ENCODE measurements at places on chromosomes 16 and 17.

- DNase-seq: no peak
Observed at GRCh38 chr17:17698869-17699351, 17.7 kb downstream of the RAI1 start.

DNA sequence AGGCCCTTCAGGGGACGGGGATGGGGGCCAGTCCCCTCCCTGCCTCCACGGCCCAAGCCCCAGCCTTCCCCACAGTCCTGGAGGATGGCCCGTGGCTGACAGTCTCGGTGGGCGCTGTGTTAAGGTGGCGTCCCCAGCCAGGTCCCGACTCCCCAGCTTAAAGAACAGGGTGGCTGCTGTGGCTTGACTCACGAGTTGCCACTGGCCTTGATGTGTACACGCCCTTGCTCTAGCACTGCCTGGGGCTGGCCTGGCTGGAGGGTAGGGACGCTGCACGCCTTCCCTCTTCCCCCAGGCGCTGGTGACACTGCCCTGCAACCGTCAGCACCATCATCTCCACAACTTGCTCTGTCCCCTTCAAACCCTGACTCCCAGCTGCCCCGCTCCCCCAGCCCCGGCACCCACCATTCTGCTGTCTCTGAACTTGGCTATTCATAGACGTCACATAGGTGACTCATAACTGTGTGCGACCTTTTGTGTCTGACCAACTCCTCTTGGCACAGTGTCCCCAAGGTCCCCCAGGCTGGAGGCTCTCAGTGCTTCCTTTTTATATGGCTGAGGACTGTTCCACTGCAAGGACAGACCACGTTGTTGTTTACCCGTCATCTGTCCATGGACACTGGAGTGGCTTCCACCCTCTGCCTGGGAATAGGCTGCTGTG is 6.3 kb downstream of the GNPTG start:
- DNase-seq: no peak

GRCh38 chr16:2159175-2159838 is 3.7 kb downstream of the TRAF7 start:
- no peak for DNase-seq

- peak; percentile 25 for DNase-seq
Observed at GRCh38 chr17:65514082-65514481, 47.4 kb downstream of the AXIN2 start.

- DNase-seq: peak; percentile 62
Observed at GRCh38 chr16:60905811-60906210, 1130.4 kb downstream of the CDH8 start.

- DNase-seq: no peak
Observed at GRCh38 chr16:75238132-75238852, 13.1 kb downstream of the BCAR1 start.

- peak; percentile 4 for DNase-seq
Observed at GRCh38 chr17:1830288-1830687, 483 bp downstream of the RPA1 start.

DNA sequence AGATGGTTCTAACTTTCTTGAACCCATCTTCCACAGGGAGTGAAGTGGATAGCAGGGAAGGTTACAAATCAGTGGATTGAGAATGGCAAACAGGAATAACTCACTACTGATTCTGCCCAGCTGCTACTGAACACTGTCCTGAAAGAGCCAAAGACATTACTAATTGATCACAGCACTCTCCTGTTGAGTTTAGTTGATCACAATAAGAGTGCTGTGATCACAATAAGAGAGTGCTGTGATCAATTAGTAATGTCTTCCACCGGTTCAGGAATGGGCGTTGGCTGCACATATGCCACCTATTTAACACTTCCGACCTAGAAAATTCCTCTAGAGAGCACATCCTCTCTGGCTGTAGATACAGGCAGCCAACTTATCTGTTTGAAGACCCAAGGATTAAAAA is 11.4 kb downstream of the CFAP97D1 start:
- DNase-seq: peak; percentile 32

All from HS-5 (cell line).